GM13977 (cell line): ENCODE measurements at places on chromosomes 16 and 17.

DNA sequence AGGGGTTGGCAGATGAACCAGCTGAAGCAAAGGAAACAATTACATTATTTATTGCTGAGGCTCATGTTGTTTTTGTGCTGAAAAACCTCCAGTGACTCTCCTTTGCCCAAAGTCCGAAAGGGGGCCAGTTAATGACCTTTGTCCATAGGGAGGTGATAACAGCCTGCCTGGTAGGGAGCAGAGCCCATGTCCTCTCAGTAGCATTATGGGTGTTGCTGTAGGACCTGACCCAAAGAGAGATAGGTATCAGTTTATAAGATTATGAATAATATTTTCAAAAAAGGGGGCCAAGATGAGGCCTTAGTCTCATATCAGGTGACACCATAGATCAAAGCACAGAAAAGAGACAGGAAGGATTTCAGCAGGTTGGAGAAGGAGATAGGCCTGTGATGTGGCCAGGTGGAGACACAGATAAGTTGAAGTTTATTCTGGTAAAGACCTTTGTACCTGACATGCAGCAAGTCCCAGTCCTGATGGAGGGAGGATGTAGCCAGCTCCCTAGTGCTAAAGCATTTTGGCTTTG lies 55.1 kb downstream of the CENPV start:
- DNase-seq = no peak

DNA sequence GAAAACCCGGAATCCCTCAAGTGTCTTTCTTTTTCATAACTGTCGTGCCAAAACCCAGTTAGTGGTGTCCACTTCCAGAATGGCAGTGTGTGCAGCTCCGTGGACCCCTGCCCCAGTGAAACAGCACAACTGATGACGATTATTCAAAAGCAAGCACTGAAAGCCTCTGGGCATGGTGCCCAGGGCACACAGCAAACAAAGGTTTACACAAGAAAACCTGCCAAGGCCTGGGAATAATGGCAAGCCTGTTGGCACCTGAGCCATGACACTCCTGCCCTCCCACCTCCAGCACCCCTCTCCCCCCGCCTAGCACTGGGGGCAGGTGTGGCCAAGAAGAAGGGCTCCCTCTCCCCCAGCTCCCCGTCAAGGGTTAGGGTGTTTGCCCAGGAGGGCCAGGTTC lies 2.8 kb downstream of the PKMYT1 start:
- no peak for DNase-seq

- no peak for DNase-seq
These were observed 161.0 kb downstream of the CBLN1 start for GRCh38 chr16:49120631-49121030.

- DNase-seq = no peak
These were observed 6.2 kb downstream of the ACD start for GRCh38 chr16:67653789-67654402.

DNA sequence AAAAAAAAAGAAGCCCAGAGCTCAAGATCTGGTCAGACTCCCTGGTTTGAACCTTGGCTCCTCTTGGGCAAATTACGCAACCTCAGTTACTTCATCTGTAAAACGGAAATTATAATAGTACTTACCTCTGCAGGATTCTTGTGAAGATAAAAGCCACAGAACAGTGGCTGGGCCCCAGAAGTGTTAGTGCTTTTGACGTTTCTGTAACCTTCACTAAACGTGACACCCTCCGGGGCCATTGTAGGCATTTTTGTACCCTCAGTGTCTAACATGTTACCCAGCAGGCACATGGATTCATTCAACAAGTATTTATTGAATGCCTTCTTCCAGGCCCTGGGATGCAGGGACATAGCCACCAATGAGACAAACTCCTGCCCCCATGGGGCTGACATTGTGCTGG lies 58.0 kb downstream of the PITPNC1 start:
- DNase-seq = no peak

DNA sequence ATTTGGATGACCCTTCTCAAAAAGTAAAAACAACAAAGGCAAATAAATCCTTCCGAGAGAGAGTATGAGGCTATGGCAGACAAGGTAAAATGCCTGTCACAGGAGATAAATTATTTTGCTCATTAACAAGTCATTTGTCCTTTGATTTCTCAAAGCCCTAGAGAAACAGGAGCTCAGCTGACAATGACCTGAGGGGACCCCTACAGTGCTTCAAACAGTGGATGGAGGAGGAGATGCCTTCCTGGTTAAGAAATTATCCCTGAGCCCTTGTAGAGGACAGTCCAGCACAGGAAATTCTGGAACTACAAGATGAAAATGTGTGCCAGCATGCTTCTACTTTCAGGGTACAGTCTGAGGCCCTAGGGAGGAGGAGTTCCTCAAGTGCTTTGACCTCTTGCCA lies 24.0 kb upstream of the RHBDL3 start:
- DNase-seq = no peak

DNA sequence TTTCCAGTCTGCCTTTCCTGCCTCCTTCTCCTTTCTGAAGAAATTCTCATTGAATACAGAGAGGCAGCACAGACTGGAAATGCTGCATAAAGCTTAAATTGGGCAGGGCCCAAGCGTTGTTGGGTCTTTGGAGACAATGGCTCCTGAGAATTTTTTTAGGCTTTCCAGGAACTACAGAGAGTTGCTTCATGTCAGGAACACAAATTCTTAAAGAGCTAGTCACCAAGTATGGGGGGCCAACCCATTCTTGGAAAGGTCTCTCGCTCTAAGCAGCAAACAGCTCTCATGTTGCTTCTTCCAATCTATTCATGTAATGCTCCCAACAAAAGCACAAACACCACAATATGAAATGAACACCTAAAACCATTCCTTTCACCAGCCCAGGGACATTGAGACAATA lies 6.9 kb downstream of the HNF1B start:
- DNase-seq = no peak

- DNase-seq = no peak
These were observed 19.7 kb downstream of the G6PC1 start for GRCh38 chr17:42920106-42920900.

- DNase-seq = no peak
These were observed 294.6 kb downstream of the TMEM114 start for GRCh38 chr16:8295513-8296237.

DNA sequence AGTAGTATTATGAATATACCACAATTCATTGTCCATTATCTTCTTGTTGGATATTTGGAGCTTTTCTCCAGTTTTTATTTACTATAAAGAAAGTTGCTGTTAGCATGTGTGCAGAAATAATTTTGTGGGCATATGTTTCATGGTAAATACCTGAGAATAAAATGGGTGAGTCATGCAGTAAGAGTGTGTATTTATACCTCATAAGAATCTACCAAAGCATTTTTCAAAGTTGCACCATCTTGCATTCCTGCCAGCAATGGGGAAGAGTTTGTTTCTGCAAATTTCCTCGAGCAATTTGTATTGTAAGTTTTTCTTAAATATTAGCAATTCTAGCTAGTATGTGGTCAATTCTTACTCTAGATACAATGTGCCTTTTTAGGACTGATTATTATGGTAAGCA lies 7.9 kb upstream of the MON1B start:
- DNase-seq = no peak

DNA sequence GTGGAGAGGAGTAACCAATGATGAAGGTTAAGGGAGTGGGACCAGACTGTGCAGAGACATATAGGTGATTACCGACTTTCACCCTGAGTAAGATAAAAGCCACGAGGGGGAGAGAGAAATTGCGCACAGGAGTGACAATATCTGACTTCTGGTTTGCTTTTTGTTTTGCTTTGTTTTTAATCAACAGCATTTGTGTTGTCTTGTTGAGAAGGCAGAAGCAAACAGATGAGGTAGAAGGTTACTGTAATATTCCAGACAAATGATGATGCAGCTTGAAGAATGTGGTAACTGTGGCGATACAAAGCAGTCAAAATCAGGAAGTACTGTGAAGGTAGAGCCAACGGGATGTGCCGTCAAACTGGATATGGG lies 7.5 kb downstream of the PELP1 start:
- DNase-seq = peak; percentile 66

- no peak for DNase-seq
These were observed 115.5 kb downstream of the AATF start for GRCh38 chr17:37064206-37064605.

DNA sequence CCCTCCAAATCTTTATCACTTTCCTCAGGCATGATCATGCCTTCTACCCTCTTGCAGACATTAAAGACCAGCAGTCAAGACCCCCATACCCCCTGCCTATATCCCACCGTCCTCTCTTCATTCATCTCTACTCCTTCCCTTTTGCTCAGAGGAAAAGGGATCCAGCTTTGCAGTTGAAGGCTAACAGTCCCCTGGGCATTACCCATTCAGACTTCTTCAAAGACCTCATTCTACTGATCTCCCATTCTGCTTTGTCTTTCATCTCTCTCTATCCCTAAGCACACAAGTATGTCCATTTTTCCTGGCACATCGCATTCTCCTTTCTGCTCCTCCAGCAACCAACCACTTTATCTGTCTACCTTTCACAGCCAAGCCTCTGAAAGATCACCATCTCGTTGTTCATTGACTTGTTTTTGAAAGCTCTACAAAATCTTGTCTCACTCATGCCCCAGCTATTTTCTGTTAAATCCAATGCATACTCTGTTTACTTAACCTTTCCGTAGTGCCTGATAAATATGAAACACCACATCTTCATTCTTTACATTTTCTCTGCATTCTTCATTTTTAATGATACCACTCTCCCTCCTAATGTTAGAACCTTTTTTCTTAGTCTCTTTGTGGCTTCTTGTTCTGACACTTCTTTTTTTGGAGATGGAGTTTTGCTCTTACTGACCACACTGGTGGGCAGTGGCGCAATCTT lies 14.1 kb upstream of the LCMT1 start:
- DNase-seq = no peak

GRCh38 chr17:50386510-50386909 lies 10.8 kb downstream of the LRRC59 start:
- DNase-seq = no peak

DNA sequence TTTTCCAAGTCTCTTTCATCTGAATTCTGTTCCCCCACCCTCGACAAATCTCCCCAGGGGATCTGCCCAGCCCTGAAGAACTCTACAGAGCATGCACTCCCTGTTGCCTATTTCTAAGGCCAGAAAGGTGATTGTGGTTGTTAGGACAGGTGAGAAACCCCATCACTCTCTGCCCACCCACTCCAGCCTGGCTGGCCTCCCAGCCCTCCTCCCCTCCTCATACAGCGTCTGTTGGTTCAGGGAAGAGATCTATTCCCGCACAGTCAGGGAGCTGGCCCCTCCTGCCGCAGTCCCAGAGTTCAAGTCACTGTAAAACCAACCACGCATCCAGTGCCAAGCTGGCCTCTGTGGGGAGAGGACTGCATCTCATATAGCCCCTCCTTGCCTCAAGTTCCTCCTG lies 98.7 kb downstream of the KCNJ12 start:
- no peak for DNase-seq

- DNase-seq = no peak
These were observed 830 bp downstream of the SPACA3 start for GRCh38 chr17:32992321-32993033.

GRCh38 chr16:50086176-50086575 lies 20.4 kb downstream of the HEATR3 start:
- no peak for DNase-seq

DNA sequence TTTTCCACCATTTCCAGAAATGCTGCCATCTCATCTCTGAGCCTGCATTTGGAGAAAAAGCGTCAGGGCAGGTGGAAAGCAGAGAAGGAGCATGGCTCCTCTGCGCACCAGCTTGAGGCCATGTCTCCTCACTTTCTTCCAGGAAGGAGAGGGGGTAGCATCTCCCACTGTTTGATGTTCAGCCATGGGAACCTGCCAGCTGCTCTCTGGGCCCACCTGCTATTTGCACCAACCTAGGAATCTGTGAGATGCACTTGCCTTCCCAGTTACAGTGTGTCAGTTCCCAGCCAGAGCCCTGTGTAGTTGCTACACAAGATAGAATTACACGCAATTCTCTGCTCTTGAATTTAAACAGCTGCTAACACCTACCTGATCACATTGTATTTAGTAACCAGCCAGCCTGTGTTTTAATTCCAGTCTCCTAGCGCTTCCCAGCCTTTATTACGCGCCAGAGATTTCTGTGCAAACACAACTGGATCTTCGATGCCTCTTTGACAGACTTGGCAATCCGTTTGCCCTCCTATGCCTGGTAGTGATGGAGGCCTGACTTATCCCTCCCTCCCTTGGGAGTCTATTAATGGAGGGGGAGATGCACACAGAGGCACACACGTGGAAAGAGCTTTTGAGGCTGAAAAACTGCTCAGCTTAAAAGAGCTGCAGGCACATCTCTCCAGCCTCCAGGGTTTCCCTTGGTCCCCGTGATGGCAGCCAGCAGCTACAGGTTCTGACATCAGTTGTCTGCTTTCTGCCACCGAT lies 98.1 kb upstream of the SEC14L1 start:
- no peak for DNase-seq

DNA sequence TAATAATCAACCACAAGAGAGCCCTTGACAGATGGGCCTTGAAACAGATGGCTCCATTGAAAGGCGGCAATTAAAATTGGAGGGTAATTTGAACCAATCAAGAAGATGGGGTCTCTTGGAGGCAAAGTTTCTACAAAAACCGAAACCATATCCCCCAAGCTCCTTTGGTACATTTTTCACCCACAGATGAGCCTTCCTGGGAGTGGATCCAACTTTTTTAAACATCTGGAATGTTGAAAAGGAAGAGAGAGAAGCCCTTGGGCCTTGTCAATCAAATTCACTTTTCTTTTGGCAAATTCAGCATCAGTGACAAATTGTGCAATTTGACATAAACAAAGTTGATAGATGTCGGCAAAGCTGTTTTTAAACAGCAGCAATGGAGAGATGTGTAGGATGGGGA lies 13.2 kb upstream of the NUP93 start:
- no peak for DNase-seq

- DNase-seq = peak; percentile 98
These were observed at the start of gene MAPT for GRCh38 chr17:45894022-45894784. Gene MAPT (plus strand): TSS chr17:45894554. CDS start chr17:45962338, 67,784 bp downstream.

- no peak for DNase-seq
These were observed 300.5 kb downstream of the CPPED1 start for GRCh38 chr16:12503191-12503590.

DNA sequence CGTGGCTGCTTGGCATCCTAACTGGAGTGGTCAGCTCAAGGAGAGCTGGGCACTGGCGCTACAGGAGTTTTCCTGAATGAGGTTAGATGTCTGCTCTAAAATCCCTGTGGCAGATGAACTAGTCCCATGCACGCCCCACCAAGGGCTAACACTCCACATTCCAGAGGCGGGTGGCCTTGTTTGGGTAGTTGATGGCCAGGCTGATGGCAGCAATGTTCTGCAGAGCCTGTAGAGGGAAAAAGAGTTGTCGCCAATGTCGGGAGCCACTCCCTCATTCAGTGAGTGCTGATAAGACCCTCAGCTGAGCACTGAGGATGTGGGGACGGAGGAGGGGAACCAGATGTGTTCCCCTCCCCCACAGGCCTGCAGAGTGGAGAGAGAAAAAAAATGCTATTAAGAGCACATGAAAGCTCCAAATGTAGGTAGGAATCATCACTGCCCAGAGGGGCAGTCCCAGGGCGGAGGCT lies 42.5 kb upstream of the ATP2A3 start:
- no peak for DNase-seq
